Spleen (tissue), 13 donors: ENCODE measurements at places on chromosomes 12 and 14. TPM values are rescaled to one million over a fixed set of nuclear protein-coding genes. Genes with fewer than 3 reads are reported as not detected.

DNA sequence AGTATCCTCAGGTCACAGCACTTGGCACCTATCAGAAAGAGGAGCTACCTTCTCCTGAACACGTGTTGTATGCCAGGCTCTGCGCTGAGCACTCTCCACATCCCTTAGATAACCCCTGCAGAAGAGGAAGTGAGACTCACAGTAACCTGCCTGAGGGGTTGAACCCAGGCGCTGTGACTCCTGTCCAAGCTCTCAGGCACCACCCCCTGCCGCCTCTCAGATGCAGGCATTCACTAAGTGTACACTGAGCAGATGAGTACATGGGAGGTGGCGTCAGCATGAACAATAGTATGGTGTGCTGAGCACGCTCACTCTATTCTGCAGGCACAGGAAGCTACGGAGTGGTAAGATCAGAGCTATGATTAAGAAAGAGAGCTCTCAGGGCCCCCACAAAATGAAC, 21.0 kb upstream of the RIC8B start:
- DNase-seq, result peak; percentile 87

GRCh38 chr12:131075611-131076010, 121.9 kb downstream of the ADGRD1 start:
- DNase-seq, result no peak

DNA sequence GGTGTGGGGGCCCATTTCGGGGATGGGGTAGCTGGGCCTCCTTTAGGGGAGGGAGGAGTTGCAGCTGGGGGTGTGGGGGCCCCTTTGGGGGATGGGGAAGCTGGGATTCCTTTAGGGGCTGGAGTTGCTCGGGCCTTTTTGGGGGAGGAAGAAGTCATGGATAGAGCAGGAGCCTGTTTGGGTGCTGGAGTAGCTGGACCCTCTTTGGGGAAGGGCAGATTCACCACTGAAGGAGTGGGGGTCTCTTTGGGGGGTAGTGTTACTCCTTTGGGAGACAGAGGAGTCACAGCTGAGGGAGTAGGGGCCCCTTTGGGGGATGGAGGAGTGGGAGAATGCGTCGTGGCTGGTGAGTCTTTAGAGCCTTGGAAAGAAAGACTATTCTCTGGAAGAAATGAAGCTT, 6.5 kb downstream of the NACA start:
- DNase-seq, result no peak

DNA sequence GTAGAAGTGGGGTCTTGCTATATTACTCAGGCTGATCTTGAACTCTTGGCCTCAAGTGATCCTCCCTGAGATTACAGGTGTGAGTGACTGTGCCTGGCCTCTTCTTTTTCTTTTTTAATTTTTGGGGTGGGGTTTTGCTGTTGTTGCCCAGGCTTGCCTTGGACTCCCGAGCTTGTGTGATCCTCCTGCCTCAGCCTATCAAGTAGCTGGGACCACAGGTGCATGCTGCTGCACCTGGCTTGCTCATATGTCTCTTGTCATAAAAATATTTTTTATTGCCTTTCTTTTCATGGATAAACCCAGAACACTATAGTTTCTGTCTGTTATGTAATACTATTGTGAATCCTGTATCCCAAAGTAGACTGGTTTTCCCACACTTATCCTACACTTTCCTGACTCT, 26.0 kb downstream of the SCYL2 start:
- no peak for DNase-seq

DNA sequence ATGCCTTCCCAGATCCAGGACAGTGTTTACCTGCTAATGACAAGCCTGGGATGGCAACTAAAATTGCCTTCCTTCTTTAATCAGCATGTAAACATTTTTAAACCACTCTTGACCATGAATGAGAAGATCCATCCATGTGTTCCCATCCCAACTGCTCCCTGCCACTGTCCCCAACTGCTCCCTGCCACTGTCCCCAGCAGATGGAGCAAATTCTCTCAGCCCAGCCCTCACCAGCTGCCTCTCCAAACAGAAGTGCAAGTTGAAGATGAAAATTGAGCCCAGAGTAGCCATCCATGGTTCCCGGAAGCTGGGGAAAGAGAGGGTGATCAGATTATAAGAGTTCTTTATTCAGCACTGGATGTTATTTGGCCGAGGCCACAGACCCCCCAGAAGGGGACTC, 133.1 kb downstream of the SLC15A4 start:
- DNase-seq, result no peak

DNA sequence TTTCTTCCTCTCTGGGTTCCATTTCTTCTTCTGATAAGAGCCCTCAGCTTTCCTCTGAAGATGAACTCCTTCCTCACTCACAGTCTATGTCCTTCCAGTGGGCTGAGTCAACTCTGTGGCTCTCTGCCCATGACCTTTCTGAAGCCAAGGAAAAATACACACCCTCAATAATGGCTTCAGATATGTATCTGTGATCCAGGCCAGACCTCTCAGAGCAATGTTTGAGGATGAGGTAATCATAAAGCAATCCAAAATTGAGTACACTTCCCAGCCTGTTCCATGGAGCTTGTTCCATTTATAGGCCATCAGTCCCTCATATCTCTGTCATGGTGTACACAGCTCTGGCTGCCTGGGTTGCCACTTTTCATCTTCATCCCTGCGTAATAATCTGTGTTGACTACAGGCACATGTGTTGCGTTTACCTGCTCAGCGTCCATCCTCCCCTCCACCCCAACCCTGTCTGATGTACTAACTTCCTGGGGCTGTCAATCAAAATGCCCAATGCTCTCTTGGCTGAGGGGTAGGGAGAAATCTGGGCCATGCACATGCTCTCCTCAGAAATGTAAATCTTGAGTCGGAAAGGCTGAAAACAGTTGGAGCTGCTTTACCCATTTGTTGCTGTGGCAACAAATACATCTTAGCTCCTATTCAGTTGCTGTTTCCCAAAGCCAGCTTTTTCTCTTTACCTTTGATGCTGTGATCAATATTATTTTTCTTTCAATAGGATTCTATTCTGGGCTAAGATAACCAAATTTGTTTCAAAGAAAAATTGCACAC, 377.8 kb upstream of the TMEM132C start:
- DNase-seq, result no peak

- DNase-seq, result no peak
Observed at GRCh38 chr12:89469361-89469760, 55.2 kb downstream of the GALNT4 start.

- DNase-seq, result no peak
Observed at GRCh38 chr14:90626550-90626949, 189.7 kb downstream of the TTC7B start.

- DNase-seq, result no peak
Observed at GRCh38 chr12:52245259-52245961, 12.4 kb downstream of the KRT7 start.

- DNase-seq, result no peak
Observed at GRCh38 chr14:23910101-23910875, 43.3 kb upstream of the DHRS4 start.

- no peak for DNase-seq
Observed at GRCh38 chr12:48927261-48927660, 2.0 kb upstream of the FKBP11 start.

DNA sequence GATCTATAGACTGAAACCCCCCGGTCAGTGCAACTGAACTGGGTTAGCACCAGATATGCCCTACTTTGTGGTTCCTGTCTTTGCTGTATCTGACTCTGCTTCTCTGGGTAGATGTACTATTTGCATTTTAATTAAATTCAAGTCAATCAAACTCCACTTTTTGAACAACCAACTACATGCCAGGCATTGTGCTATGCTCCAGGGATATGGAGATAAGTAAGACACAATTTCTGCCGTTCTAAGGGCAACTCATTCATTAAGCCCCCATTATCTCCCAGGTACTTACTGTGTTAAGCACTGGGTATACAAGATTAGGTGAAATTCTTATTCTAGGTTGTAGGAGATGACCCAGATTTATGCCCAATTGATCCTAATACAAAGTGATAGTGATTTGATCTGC, 62.7 kb upstream of the JDP2 start:
- no peak for DNase-seq

- DNase-seq, result peak; percentile 82
Observed at GRCh38 chr12:52372216-52373154, 5.2 kb upstream of the KRT85 start.

DNA sequence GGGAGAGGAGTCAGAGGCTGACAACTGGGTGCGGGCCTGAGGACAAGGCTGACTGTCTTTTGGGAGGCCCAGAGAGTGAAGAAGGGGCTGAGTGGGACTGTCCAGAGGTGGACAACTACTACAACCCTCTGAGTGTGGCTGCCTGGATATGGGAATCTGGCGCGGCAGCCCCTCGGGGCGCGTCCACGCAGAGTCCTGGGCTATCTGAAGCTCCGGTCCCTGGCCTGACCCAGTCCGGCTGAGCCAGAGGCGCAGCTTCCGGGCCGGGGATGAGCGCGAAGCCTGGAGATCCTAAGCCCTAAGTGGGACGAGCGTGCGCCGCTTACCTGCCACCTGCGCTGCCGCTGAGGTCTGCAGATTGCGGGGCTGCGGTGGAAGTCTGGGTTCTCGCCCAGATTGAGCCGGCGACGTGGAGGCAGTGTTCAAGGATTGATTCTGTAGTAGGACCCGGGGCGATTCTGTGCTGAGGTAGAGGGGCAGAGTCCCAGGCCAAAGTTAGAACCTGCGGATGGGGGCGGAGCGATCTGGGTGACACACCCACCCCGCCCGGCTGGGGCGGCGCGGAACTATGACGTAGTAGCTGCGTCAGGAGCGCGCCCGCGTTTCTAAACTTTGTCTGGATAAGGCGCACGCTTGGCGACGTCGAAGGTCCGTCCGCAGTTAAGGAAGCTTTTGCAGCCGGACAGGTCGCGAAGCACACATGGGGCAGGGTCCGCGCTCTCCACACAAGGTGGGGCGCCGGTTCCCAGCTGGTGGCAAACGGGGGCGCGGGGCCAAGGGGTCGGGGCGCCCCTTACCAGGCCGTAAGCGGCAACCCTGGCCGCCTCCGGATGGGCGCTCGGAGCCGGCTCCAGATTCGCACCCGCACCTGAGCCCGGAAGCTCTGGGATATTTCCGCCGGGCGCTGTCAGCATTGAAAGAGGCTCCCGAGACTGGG, at the start of the genes DHRS1 and NOP9:
Gene DHRS1, minus strand, starts transcription at position 526 of the 937 bp plus-strand sequence. CDS start 674 bp downstream, outside the sequence.
Gene NOP9, plus strand, starts transcription at position 596 of the 937 bp plus-strand sequence. Its CDS starts 105 bp downstream, at position 701.
- peak; percentile 98 for DNase-seq

GRCh38 chr12:8906266-8907180, 7.8 kb upstream of the PHC1 start:
- DNase-seq, result no peak

- DNase-seq, result no peak
Observed at GRCh38 chr12:49529414-49529813, 9.4 kb upstream of the KCNH3 start.

DNA sequence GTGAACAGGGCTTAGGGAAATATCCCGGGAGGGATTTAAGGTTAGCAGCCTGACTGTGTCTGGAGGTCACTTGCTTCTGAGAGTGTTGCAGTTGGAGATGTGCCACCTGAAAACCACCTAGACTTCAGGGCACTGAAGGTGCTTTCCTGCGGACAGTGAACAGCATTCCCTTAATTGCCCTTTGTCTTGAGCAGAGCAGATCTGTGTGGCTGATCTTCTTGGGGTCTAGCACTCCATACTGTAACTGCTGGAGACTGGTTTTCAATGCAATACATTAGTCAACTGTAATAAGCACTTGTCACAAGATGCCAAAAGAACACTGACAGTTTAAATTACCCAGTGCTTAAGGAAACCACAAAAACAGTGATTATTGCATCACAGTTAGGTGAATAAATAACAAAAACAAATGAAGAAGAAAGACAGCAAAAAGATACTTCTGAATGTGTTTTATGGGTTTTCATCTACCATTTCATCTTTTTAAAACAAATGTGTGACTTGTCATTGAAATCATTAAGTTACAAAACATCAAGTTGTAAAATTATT, 111.8 kb downstream of the PRIMA1 start:
- no peak for DNase-seq

GRCh38 chr12:2058837-2059236, 6.0 kb downstream of the CACNA1C start:
- DNase-seq, result no peak

GRCh38 chr12:42284876-42285275, 41.0 kb downstream of the ZCRB1 start:
- no peak for DNase-seq

DNA sequence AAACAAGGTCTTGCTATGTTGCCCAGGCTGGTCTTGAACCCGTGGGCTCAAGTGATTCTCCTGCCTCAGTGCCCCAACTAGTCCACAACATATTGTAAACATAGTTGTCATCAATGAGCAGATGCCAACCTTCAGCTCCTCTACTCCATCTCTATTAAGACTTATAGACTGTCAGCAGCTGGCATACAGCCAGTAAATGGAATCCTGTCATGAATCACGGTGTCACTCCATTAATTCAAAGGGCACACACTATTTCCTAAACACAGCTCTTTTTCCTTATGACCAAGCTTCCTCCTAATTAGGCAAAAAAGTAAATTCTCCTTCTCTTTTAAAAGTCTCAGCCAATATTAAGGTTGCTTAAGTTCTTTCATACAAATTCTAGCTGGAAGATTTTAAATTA, 111.2 kb downstream of the ITPR2 start:
- DNase-seq, result no peak

DNA sequence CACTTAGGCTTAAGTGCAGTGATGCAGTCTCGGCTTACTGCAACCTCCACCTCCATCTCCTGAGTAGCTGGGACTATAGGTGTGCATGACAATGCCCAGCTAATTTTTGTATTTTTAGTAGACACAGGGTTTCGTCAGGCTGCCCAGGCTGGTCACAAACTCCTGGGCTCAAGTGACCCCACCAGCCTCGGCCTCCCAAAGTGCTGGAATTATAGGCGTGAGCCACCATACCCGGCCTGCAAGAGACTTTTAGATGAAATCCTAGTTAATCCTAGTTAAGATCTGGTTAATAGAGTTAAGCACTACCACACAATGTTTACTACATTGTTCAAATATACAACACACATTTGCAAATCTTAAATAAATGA, 196.5 kb upstream of the AMIGO2 start:
- DNase-seq, result peak; percentile 64

Gene LRFN5
- 3.0 TPM for total RNA-seq

Gene CLEC14A
- 27.4 TPM for total RNA-seq

Gene PTPRO
- total RNA-seq, result 7.8 TPM

Gene GOLT1B
- 29.2 TPM for total RNA-seq

Gene DCAF5
- total RNA-seq, result 55.9 TPM

Gene NOS1
- not detected for total RNA-seq

Gene FAM90A1
- total RNA-seq, result 0.27 TPM

Gene RBP5
- 99.3 TPM for total RNA-seq

Gene CIDEB
- total RNA-seq, result 93.0 TPM

Gene KLRD1
- 55.3 TPM for total RNA-seq

Gene DCN
- total RNA-seq, result 11.1 TPM

Gene RPGRIP1
- total RNA-seq, result 0.33 TPM

Gene TC2N
- total RNA-seq, result 37.0 TPM
